Posterior vena cava (tissue), 2 donors: ENCODE measurements at places on chromosomes 3 and 15. TPM values are rescaled to one million over a fixed set of nuclear protein-coding genes. Genes with fewer than 3 reads are reported as not detected.

- no peak for DNase-seq
These were observed 79.8 kb upstream of the SOX2 start for GRCh38 chr3:181631901-181632300.

DNA sequence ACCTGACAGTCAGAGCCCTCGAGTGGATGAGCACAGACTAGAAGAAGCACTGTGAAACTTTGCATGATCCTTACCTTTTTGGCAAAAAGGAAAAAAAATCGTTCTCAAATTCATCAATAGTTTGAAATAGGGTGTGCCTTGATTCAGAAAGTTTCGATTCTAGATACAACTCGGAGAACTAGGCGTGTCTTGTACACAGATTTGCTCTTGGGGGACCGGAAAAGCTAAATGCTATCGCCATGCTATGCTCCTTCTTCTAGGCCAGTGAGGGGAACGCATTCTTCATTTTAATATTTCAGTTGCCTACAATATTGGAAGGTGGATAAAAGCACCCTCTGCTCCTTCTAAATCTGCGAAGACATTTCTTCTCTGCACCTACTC lies 25.0 kb downstream of the CD86 start:
- DNase-seq, result no peak

DNA sequence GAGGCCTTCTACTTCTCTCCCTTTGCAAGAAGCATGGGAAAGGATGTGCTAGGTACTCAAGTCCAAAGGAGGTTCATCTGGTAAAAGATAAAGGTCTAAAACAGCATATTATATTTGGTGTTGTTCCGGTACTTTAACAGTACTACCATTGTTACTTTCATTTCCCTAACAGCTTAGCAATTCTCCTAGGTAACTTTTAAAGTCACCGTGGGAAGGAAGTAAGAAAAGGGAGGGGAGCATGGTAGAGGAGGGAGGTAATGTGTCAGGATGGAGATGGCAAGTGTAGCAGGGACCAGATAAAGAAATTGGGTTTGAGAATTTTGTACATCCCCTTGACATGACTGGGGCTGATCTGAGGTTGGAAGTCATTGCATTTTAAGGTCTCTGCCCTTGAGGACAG lies 89.4 kb upstream of the SKOR1 start:
- no peak for DNase-seq

GRCh38 chr3:15315003-15315402 lies 17.4 kb downstream of the SH3BP5 start:
- no peak for DNase-seq

The BOC gene
- total RNA-seq, result 86.8 TPM

The NR2E3 gene
- not detected for total RNA-seq

The CD200 gene
- total RNA-seq, result 17.7 TPM
